ENCODE measurements at places on chromosomes 6 and 20. TPM values are rescaled to one million over a fixed set of nuclear protein-coding genes. Genes with fewer than 3 reads are reported as not detected.

F13A1 gene
- total RNA-seq = 8.4 TPM

NCOA5 gene
- total RNA-seq = 20.4 TPM

LZTS3 gene
- total RNA-seq = 12.0 TPM

CD40 gene
- 0.62 TPM for total RNA-seq

- no peak for DNase-seq
Observed at GRCh38 chr6:17004269-17004668, 97.6 kb upstream of the STMND1 start.

DNA sequence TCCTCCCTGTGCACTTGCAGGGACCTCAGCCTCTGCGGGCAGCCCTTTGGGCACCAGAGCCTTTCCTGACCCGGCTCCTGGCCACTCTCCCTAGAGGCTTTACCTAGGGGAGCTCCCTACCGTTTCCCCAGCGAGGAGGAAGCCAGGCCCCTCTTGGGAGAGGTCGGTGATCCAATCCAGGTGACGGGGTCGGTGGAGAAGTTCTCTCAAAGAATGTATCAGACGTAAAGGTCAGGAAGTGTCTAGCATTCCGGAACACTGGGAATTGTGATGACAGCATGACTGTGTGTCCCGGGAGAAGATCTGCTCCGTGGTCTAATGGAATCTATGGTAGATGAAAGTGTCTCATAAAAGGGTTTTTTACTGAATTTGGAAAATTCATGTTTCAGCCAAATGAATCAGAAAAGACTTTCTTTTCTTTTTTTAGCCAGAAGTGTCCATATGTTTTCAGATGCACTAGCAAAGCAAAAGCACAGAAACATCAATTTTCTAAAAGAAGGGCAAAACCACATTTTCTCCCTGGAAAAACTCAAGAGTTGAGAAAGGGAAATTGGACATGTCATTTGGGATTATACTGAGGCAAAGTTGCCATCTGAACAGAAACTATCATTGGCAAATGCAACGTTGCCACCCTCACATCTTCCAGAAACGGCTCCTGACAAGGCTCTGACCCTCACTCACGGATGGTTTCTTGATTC, 289.4 kb downstream of the THBS2 start:
- no peak for DNase-seq

GRCh38 chr6:126066053-126067048, 80.0 kb downstream of the TRMT11 start:
- no peak for DNase-seq

- no peak for DNase-seq
Observed at GRCh38 chr20:34421766-34422466, 58.8 kb downstream of the ITCH start.

DNA sequence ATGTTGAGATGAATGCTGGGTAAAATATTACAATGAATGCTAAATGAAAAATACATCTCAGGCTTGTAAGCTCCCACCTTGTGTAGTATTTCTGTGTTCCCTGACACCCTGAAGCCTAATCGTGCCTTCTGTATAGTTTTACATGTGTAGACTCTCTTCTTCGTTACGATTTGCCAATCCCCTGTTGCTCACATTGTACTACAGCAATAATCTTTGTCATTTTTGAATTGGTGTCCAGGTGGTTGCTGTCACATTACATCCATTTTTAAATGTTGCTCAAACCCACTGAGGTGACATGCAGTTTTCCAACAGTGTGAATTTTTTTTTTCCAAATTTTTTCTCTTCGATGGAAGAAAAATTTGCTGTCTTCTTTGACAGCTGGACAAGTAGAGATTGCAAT, 300.0 kb upstream of the FLRT3 start:
- no peak for DNase-seq

- DNase-seq = no peak
Observed at GRCh38 chr20:56171087-56172012, 77.2 kb upstream of the MC3R start.

DNA sequence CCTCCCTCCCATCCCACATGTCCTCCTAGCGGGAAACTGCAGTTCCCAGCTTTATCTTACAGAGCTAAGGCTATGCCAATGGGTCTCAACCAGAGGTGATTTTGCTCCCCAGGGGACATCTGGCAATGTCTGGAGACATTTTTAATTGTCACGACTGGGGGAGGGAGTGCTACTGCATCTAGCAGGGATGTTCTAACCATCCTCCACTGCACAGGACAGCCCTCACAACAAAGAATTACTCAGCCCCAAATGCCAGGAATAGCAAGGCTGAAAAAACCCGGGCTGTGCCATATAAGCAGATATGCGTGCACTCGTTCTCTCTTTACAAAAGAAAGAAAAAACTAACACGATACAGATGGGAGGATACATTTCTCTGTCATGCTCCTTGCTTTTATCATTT, 8.5 kb downstream of the MRPS18A start:
- no peak for DNase-seq

- DNase-seq = no peak
Observed at GRCh38 chr6:167751579-167752115, 75.1 kb upstream of the AFDN start.

GRCh38 chr6:51992876-51993275, 94.5 kb downstream of the PKHD1 start:
- DNase-seq = no peak

All from occipital lobe (tissue), 3 donors.